Stimulated activated CD8-positive, alpha-beta memory T cell treated with anti-CD3 and anti-CD28 coated beads, Interleukin-7, amount 100 ng/mL, for 48 hours (primary cell): ENCODE measurements at places on chromosomes 5 and 9.

- no peak for DNase-seq
These were observed 4.0 kb downstream of the MAT2B start for GRCh38 chr5:163509291-163509951.

- no peak for DNase-seq
These were observed 61.6 kb downstream of the ENTREP1 start for GRCh38 chr9:69386651-69387050.

DNA sequence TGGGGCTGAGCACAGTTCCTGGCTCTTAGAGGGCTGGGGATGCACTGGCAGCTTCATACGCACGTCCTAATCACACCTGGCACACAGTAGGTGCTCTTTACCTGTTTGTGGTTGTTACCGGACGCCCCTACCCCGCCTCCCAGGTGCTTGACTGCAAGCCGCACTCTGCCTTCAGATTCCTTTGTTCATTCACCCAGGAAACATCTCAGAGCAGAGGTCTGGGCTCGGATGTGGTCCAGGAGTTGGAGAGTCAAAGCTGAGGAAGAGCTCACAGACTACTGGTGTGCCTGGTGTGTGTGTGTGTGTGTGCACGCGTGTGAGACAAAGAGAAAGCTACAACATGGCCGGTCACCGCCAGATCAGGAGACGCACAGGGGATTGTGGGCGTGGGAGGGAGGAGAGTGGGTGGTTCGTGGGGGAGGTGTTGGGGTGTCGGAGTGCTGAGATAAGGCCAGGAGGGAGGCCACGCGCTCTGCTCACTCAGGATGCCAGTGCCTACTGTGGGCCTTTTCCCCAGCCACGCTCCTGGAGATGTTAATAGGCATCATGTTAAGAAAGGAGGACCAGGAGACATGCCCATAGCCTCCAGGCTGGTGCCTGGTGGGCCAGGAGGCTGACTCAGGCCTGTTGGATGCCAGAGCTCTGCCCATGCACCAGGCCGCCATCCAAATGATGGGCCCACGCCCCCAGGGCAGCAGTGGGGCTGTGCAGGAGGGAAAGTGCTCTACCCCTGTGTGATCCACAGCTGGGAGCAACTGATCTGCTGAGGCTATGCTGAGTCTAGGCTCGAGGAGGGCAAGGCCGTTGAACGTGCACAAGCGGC is 39.9 kb downstream of the CRB2 start:
- DNase-seq = no peak

DNA sequence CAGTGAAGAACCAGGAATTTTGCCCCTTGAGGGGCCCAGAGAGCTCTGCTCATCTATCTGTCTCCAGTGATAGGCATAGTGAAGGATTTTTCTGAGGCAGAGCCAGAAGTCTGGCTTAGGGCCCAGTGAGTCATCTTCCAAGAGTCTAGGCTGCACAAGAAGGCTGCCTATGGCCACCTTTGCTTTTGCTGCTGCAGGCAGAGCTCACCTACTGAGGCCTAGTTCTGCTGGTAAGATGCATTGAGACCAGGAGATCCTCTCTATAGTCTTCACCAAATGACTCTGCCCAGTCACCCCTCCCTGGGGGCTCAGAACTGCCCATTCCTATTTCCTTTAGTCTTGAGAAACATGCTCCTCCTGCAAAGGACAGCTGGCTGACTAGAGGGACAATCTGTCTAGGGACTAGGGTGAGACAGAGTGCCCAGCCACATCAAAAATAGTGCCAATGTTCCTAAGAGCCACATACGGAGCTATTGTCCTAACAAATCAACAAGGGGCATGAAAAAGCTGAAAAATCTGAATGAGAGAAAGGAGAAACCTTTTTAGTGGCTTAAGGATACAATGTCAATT is 40.3 kb upstream of the CDKN2AIPNL start:
- DNase-seq = no peak

- no peak for DNase-seq
These were observed 168.9 kb downstream of the DRD1 start for GRCh38 chr5:175275097-175275496.

DNA sequence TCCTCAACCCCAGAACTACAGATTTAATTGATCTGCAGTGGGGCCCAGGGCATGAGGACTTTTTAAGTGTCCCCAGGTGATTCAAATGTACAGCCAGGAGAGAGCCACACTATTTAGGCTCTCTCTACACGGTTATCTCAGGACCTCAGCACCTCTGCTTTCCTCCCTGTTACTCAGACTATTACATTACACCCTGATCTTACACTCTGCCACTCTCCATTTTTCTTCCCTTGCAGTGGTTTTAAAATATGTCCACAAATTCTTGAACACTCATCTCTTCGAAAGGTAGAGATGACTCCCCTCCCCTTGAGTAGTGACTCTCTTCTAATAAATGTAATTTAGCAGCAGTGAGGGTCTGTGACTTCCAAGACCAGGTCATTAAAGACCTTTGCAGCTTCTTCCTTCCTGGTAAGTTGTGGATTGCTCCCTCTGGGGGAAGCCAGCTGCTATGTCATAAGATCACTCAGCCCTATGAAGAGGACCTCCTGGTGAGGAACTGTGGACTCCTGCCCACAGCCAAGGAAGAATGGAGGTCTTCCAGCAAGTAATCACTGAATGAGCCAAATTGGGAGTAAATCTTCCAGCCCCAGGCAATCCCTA is 87.5 kb upstream of the SSBP2 start:
- DNase-seq = no peak
